ENCODE measurements at places on chromosomes 16 and 17. TPM values are rescaled to one million over a fixed set of nuclear protein-coding genes. Genes with fewer than 3 reads are reported as not detected.

GRCh38 chr17:7889166-7889955 is 772 bp downstream of the CHD3 start:
- peak; percentile 96 for DNase-seq

- no peak for DNase-seq
Observed at GRCh38 chr17:48583708-48584222, 5.6 kb upstream of the HOXB4 start.

DNA sequence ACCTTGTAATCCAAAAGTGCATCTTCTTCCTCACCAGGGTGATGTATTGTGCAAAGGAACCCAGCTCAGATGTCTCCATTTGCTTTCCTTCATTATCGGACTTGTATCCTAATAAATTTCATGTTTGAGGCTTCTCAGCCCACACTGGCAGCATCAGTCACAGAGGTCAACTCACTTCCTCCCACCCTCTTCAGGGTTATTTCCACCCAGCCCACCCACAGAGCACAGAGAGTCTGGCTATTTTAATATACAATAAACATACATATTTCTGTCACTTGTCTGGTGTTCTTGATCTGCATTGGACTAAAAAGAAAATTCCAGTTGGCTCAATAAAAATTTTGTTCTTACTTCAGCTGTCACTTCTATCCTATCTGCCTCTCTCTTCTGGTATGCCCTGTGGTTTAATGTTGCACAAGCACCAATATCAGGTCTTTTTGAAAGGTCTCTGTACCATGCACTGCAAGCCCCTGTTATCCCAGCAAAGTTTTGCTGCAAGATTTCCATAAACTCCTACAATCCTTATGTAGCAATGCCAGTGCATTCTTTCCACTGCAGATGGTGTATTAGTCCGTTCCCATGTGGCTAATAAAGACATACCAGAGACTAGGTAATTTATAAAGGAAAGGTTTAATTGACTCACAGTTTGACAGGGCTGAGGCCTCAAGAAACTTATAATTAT is 201.8 kb downstream of the CDH11 start:
- no peak for DNase-seq

- no peak for DNase-seq
Observed at GRCh38 chr17:50966163-50966666, 100.1 kb upstream of the TOB1 start.

DNA sequence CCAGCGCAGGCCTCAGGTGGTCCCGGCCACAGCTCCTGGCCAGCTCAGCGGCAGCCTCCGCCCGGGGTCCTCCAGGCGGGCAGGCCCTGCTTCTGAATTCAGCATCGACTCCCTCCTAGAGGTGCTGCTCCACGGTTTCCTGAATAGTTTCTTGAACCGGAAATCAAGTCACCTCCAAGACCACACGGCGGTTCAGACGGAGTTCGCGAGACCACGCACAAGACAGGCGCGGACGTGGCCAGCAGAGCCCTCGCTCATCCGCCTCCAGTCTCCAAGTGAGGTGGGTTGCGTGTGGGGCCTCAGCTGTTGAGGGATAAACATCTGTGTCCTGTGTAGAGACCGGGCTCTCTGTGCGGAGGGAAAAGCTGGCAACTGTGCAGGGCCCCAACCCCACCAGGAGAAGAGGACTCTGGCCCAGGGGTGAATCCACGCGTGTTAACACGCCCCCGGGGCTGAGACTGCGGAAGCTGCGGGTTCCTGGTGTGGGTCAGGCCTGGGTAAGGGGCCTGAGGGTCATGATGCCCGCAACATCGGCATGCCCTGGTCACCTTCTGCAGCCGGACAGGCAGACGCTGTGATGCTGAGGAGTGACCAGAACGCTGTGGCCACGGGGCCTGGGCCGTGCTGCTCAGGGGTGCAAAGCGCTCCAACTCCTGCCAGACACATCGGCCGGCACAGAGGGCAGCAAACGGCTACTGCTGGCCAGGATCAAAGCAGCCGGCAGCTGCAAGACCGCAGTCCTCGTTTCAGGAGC is 55.0 kb upstream of the METRNL start:
- no peak for DNase-seq

The MAF gene
- not detected for total RNA-seq

The GCGR gene
- total RNA-seq = not detected

The ARL5C gene
- total RNA-seq = not detected

The DLX3 gene
- total RNA-seq = 0.51 TPM

The ERAL1 gene
- 34.8 TPM for total RNA-seq
